Pons (tissue), 1 donor: ENCODE measurements at places on chromosomes 3 and 15.
A peak's percentile ranks its signal among the peaks of the same experiment; 100 is the strongest.

DNA sequence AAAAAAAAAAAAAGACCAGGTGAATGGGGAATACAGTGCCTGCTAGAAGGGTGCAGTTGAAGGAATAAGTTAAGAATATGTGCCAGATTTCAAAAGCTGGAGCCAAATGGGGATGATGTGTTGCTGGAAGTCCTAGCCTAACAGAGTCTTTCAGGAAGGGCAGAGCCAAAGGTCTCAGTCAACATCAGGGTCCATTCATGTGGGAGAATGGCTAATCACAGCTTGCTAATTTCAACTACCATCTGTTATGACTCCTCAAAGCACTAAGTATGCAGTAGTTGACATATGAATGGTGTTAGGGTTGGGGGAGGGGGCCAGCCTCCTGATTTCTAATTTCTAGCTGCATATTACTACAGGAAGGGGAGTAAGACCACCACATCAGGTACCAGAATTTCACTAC, 4.4 kb downstream of the ZBTB38 start:
- DNase-seq: no peak

DNA sequence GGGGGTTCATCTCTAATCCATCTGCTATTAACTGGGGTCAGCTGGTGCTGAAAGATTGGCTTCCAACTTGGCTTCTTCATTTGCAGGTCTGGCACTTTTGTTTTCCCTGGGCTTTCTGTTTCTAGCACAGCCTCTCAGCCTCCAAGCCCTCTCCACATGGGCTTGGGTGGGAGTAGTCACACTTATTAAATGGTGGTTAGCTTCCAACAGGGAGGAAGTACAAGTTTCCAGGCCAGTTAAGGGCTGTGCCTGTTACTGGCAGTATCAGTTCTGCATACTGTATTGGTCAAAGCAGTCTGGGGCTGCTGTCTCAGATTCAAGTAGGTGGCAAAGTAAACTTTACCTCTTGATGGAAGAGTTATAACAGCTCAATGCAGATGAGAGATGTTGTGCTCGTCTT, 627.1 kb upstream of the CCDC54 start:
- DNase-seq: no peak

GRCh38 chr15:64149424-64149823, 2.1 kb upstream of the SNX22 start:
- peak; percentile 68 for DNase-seq

DNA sequence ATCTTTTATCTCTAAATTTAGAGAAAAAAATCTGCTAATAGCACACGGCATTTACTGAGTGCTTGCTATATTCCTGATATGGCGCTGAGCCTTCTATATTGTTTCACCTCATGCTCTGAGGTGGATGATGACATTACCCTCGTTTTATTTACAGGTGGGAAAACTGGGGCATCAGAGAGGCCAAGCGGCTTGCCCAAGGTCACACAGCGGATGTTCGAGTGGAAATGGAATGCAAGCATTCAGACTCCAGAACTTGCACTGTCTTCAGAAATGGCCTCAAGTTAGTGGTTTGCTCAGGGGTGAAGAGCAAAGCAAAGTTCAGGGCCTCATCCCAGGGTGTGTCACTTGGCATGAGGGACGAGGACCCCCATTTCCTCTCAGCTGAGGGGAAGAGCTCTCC, 17.3 kb downstream of the EHD4 start:
- no peak for DNase-seq

GRCh38 chr3:186832276-186832675, 10.2 kb upstream of the ADIPOQ start:
- no peak for DNase-seq

DNA sequence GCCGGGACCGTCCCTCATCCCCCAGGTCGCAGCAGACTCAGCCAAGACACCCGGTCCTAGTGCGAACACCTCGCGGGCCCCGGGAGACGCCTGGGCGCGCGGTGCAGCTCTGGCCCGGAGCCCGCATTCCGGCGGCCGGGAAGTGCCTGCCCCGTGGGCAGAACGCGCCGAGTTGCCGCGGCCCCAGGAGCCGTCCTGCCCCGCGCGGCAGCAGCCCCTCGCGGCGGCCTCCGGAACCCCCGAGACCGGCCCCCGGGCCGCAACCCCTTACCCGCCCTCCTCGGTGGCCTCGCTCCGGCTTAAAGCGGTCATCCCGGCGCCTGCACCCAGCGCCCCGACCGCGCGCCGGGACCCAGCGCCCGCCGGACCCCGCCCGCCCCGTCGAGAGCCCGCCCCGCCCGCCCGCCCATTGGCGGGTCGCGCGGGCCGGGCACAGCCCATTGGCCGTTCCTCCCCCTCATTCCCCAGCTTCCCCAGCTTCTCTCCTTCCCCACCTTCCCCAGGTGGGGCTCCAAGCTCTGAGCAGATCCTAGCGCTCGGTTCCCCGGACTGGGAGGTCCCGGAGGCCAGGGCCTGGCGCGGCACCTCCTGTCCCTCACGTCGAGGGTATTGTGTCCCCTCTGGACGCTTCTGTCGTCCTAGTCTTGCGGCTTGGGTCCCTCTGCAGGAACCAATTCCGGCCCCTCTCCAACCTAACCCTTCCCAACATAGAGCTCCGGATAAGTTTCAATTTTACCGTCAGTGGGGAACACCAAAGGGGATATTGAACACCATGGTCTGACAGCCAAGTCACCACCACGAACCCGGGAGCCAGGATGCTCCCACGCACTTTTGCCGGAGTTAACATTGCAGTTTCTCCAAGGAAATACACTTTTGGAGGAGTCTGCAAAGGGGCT, at the start of gene GRAMD2A:
GRAMD2A (minus strand) TSS at position 328 of the 896 bp plus-strand sequence.
- no peak for DNase-seq

DNA sequence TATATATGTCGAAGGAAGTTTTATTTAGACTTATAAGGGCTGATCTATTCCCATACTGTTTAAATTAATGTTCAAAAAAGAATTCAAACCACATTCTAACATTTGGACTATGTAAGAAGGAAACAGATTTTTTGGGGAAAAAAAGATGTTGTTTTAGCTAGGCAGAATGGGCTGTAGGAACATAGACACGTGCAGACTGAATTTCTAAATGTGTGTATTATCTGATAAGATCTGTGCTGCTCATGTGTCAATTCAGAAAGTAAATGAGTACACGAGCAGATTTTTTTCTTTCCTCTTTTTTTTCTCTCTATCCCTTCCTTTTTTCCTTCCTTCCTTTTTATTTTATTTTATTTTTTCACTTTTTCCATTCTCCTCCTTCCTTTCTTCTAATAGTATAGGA, 259.5 kb upstream of the KCNH8 start:
- DNase-seq: no peak

- peak; percentile 36 for DNase-seq
These were observed 238.1 kb downstream of the CPNE4 start for GRCh38 chr3:131796558-131797198.
